Neuronal stem cell (in vitro differentiated cells): ENCODE measurements at places on chromosomes 16 and 17.

DNA sequence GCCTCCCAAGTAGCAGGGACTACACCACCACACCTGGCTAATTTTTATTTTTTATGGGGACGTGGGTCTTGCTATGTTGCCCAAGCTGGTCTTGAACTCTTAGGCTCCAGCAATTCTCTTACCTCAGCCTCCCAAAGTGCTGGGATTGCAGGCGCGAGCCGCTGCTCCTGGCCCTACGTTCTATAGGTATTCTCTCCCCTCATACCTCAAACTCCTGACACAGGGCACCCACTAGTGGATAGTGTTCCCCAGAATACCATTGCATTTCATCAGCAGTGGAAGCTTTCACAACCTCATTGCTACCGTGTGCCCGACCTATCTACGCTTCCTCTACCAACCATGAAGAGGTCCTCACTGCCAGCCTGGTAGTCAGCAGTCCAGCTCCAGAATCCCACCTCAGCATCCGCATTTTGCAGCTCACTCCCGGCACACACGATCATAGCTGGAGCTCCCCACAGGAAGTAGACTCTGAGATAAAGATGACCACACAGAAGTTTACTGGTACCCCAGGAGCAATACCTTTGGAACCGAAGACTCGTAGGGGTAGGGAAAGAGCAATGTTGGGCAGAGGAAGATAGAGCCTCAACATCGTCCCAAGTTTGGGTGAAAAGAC, 9.3 kb downstream of the CTRB2 start:
- DNase-seq = no peak

- no peak for DNase-seq
These were observed 2.0 kb downstream of the CDH3 start for GRCh38 chr16:68646953-68647659.

GRCh38 chr17:61144617-61145564, 254.8 kb upstream of the TBX2 start:
- DNase-seq = no peak

DNA sequence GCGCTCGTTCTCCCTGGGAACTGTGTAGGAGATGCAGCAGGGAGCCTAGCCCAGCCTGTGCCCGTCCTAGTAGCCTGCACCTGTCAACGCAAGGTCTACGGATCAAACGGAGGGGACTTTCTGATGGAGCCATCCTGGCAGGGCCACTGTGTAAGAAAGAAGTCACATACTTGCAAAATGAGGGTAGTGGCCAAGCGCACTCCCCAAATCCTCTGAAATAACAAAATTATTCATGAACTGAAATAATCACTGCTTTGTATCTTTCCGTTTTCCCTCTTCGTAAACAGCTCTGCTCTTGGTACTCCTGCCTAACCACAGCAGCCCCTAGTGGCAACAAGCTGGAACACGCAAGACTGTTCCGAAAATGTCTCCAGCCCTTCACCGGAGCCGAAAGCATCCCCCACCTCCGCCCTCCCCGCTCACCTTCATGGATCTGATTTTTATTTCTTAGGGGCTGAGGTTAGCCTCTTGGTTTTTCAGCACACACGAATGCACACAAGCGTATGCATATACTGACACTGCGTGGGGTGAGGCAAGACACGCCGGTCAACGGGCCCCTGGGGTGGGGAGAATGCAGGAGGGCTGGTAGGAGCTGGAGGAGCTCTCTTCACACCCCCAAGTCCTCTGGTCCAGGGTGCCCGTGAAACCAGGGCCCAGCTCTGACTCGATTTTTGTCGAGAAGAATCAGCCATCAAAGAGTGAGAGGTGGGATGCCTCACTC, 100.8 kb downstream of the ABCC12 start:
- peak; percentile 48 for DNase-seq

- DNase-seq = no peak
These were observed 39.1 kb downstream of the PSME3IP1 start for GRCh38 chr16:57146735-57147134.

- DNase-seq = no peak
These were observed 9.3 kb downstream of the ZACN start for GRCh38 chr17:76088041-76088867.

DNA sequence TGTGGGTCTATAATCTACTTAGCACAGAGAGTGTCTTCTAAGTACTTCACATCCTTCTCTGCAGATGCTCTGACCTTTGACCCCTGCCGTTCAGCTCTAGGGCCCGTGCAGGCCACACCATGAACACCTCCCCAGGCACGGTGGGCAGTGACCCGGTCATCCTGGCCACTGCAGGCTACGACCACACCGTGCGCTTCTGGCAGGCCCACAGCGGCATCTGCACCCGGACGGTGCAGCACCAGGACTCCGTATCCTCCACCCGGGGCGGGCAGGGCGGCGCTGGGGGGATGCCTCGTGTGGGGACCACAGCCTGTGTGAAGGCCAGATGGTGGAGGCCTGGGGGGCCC, 686 bp downstream of the MLST8 start:
- DNase-seq = no peak

GRCh38 chr17:18070861-18071340, 16.8 kb upstream of the DRG2 start:
- DNase-seq = no peak

DNA sequence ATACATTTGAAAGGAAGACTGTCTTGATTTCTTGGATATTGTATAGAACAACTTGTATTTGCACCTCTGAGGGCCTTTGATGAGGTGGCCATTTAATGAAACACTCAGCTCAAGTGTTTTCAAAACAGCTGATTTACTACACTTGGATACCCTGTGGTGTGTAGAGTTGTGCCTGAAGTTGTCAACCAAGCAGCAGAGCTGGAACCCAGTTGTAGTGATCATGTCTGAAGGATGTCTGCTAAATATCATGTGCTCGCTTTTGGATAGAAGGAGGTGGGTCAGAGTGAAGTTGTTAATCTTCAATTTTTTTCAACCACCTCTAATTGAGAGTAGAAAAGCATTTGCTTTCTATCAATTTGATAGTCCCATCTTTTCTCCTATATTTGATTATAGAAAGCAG, 175.9 kb upstream of the TBX2 start:
- DNase-seq = no peak

- no peak for DNase-seq
These were observed 225.7 kb downstream of the CBLN1 start for GRCh38 chr16:49055824-49056545.

DNA sequence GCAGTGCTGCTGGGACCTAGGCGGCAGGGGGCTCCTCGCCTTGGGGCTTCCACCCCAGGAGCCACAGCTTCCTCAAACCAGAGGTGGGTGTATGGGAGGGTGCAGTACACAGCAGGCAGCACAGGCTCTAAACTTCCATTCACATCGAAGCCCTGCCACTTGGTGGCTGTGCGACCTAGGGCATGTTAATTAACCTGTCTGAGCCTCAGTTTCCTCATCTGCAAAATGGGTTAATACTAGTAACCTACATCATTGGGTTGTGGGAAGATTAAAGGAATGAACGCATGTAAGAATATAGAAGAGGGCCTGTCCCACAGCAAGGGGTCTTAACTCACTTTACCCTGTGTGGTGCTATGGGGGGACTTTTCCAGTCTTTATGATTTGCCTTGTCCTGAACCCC, 26.8 kb upstream of the LHX1 start:
- no peak for DNase-seq
